ENCODE measurements at places on chromosomes 6 and 20.

DNA sequence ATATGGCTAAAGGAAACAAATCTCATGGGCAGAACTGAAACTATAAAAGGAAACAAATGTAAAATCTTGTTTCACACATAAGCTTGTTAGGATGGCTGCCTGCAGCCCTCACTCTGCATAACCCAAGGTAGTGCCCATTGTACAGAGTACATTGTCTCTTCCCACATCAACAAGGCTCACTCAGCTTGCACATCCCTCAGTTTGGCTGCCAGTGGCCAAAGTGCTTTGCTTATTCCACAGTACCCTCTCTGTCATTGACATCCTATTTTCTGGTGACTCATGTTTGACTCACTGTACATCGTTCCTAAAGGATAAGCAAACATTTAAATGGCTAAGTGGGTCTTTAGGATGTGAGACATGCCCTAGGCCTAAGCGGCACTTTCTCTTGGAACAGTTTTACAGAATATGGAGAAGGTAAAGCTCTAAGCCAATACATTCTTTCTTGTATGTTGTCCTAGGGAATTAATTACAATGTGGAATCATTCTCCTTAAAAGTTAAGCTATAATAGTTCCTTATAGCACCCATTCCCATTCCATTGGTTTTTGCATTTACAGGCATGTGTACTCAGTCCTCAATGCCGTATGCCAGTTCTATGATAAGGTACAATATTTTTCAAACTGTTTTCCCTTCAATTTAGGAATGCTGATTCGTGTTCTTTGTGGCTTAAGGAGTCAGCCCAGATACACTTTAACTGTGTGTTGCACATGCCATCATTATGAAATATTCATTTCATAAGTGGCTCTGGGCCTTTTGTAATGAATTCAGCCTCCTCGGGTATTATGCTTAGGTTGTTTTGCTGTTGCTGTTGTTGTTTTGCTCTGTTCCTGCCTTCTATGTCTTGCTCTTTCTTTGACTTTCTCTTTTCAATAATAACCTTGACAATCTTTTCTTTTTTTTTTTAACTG is 5.5 kb downstream of the ANKEF1 start:
- DNase-seq, result no peak

- DNase-seq, result peak; percentile 84
Observed at GRCh38 chr6:46848684-46849360, 55.6 kb downstream of the MEP1A start.

DNA sequence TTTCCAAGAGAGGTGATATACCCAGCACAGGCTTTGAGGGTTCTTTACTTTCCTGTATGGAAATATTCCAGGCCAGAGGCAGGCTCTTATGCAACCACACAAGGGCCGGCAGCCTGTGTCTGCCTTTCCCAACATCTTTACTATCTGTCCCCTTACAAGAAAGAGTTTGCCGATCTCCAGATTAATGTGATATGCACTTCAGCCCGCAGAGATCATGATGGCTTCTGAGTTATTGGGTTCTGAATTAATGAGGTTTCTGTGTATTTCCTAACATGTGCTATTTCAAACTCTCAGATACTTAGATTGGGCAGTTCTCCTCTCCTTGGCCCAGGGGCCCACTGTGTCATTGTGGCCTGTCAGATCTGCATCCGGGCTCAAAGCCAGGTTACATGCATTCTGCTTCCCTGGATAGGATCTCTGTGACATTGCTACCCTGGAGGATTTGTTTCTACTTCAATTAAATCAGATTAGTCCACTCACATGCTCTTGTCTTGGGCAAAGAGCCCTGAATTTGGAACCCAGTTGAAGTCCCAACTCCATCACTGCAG is 56.6 kb downstream of the TGM2 start:
- DNase-seq, result no peak

- DNase-seq, result peak; percentile 56
Observed at GRCh38 chr20:50510706-50511542, 741 bp downstream of the PTPN1 start.

DNA sequence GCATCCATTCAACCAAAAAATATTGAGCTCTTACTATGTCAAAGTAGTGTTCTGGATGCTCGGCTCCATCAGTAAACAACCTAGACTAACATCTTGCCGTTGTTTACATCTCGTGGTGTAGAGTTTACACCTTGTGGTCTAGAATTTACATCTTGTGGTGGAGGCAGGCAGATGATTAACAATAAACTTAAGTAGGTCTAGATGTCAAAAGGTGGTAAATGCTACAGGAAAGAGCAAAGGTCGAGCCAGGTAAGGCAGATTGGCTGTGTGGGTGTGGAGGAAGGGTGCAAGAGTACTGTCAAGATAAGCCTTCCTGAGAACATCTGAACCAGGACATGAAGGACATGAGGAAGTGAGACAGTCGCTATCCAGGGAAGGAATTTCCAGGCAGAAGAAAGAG is 88.4 kb upstream of the ESR1 start:
- no peak for DNase-seq

DNA sequence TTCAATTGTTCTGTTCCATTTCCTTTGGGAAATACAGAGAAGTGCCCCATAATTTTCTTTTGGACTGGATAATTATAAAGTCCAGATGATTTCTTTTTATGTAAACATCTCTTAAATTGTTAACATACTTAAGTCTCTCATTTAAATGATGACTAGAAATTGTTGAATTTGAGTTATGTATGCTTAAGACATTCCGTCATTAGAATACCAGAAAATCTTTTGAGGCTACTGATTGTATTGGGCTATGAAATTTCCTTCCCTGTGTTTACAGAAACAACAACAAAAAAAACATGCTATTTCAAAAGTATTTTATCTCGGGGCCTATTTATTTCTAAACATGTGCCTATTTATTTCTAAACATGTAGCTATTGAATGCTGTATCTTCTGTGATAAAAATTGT is 125.4 kb downstream of the SH3BGRL2 start:
- no peak for DNase-seq

- DNase-seq, result peak; percentile 17
Observed at GRCh38 chr20:51014797-51015722, 7.8 kb downstream of the KCNG1 start.

DNA sequence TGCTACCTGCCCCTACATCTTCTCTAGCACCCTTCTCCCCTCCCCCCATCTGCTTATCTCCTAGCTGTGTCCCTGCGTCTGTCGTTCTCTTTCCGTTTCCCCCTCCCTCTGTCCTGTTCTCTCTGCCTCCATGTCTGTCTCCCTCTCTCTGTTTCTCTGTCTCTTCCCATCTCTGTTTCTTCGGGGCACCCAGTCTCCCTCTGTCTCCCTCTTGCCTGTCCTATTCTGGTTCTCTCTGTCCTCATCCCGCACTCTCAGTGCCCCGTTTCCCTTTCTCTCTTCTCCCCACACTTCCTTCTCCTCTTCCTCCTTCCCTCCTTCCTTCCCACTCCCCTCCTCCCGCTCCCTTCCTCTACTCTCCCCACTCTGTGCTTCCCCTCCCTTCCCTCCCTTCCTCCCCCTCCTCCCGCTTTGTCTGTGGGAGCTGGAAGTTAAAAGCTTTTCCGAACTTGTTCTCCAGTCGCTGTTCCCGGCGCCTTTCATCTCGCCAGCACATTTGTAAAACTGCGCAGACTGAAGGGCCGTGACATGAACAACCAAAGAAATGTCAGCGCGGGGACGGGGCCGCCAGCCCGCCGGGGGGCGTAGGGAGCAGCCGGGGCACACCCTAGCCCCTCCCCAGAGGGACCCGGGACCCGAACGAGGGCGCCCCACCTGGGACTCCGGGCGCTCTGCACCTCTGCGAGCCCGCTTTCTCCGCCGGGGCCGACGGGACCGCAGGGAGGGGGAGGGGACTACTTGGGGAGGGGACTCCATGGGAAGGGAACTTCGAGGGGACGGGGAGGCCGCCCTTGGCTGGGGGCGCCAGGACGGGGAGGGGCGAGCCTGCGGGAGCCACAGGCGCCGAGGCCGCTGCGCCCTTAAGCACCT is 4.0 kb upstream of the CDH22 start:
- DNase-seq, result no peak

DNA sequence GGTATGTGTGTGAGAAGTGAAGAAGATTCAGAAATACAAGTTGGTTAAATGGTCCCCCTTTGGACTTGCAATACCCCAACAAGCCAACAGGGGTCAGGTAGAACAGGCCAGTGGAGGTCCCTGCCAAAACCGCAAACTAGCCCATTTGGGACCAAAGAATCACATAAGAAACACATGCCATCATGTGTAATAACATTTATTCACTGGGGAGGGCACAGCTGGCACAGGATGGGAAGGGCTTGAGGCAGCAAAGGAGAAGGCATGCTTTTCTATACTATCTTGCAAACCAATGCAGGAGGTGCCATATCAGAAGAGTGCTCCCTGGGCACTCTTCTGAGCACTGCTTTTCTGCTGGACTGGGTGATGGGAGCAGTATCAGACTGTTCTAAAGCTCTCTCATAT is 116.1 kb upstream of the TRAF3IP2 start:
- no peak for DNase-seq

DNA sequence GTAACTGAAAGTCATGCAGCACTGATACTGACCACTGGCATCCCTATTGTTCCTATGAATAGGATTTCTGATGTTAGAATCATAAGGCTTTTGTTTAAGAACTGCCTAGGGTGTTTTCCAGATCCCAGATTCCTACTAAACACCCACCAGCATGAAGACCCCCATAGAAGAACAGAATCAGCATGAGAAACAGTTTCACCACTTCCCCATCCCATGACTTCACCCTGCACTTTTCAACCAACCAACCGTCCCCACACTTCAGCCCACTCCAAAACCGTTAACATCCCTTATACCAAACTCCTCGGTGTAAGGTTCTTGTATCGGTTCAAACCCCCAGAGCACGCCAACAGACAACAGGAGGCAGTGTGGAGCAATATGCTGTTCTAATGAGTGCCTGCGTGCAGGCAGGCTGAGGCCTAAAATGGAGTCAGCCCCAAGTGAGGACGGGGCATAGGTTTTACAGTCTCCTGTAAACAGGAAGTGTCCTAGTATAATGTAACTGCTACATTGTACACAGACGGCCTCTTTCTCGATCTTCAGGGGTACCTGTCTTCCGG is 11.4 kb upstream of the SSTR4 start:
- no peak for DNase-seq

DNA sequence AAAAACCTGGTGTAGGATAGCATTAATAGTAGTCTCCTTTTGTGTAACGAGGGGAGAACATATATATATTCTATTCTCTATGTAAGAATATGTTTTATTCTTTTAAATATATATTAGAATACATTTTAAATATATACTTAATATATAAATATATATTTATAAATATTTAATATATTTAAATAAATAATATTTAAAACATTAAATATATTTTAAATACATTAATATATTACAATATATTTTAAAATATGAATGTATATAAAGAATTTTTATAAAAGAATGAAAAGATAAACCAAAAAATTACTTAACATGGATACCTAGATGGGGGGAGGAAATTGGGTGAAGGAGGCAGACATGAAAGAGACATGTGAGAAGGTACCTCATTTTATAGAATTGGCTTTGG is 53.0 kb upstream of the ZNF831 start:
- no peak for DNase-seq

DNA sequence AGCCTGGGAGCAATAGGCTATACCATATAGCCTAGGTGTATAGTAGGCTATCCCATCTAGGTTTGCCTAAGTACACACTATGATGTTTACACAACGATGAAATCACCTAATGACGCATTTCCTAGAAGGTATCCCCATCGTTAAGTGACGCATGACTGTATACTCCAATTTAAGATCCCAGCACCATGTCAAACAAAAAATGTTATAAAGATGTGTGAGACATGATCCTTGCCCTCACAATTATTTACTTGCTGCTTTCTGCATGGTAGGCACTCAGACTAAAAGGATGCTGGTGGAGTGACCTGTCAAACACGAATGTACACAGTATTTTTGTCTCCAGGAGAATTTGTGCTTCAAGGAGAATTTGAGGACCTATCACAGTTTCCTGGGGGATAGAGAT is 32.3 kb downstream of the SNAP25 start:
- DNase-seq, result no peak

GRCh38 chr20:25320035-25320800 is 70.4 kb downstream of the ABHD12 start:
- DNase-seq, result no peak

DNA sequence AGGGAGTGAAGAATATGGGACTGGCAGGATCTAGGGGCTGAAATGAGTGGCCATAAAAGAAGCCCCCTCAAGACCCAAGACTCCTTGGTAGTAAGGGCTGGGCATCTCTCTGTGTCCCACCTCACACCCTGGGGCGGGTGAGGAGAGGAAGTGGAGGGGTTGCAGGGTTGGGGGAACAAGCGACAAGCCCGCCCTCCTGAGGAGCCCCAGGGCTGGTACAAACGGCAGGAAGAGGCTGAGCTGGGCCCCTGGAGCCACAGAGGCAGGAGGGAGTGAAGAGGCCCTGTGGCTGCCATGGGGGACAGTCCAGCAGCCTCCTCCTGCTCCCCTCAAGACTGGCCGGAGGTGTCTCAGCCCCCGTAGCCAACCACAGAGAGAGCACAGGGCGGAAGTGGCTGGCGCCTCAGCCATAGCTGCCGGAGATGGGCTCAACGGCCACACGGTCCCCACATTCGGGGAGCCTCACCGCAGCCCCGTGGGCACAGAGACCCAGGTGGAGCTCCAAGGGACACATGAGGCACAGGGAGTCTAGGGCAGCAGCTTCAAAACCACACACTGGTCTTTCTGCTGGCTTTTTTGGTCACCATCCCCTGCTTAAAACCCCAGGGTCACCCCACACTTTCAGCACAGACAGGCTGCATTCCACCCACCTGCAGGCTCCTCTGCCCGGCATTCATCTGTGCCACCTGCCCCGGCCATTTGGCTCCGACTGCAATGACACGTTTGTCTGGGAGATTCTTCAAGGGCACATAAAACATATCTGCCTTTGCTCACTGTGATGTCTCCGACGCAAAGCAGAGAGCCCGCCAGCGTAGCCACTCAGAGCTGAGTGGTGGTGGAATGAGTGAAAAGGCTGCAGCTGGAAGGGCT is 524 bp downstream of the C20orf203 start:
- no peak for DNase-seq

DNA sequence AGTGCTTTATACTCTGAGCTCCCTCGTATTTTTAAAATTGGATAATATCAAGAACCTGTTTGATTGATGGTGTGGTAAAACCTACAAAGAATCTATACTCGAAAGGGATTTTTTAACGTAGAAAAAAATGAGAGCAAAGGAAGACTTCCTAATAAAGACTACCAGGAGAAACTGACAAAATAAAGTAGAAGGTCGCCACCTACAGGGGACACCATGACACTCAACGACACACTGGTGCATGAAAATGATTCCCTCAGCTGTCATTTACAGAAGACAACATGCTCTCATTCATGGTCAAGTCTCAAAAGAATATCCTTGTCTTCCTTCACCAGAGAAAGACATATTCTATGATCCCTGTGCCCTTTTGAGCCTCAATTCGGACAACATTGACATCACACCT is 10.1 kb upstream of the NHSL1 start:
- DNase-seq, result no peak

DNA sequence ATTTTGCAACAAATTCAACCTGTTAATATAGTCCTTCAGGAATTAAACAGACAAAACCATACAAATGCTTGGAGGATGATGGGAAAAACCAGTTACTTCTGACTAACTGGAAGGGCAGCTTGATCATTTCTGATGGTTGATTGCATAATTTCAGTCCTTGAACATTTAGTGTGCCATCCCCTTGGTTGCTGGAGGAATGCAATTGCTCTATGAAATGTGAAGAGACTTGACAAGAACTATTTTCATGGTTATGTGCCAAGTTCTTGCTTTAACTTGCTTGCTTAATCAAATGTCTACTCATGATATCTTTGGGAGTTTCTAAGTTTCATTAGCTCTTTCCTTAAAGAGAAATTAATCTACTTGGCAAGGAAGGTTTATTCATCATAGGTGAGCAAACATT is 45.2 kb downstream of the ANKEF1 start:
- no peak for DNase-seq

Data from ovary (tissue), 10 donors.